ENCODE measurements at places on chromosomes 7 and 10.

GRCh38 chr10:60042262-60042661 is 135.9 kb upstream of the CCDC6 start:
- DNase-seq: no peak

DNA sequence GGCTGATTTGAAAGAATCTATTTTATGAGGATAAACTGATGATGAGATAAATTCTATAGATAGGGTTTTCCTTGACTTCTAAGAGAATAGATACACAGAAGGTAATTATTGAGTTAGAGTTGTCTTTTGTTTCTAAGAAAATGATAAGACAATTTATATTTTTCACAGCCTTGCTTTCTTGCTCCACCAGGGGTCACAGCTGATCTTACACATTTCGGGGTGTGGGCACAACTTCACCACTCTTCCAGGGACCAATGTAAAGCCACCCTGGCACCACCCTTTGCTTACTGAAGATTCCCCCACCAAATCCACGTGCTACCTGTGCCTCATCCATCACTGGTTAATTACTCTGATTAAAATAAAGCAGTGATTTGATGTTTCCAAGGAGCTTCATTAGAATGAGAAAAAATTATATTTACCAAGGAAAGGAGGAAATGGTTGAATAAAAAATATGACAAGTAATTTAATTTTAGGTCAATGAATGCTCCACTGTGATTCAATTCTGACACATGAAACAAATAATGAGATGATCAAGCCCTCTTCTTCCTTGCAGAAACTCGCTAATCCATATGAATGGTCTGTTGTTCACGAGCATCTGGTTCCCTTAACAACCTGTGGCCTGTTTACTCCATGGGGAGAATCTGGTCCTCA is 177.3 kb upstream of the TNS3 start:
- no peak for DNase-seq

- no peak for DNase-seq
Observed at GRCh38 chr7:132677918-132678317, 101.6 kb upstream of the PLXNA4 start.

DNA sequence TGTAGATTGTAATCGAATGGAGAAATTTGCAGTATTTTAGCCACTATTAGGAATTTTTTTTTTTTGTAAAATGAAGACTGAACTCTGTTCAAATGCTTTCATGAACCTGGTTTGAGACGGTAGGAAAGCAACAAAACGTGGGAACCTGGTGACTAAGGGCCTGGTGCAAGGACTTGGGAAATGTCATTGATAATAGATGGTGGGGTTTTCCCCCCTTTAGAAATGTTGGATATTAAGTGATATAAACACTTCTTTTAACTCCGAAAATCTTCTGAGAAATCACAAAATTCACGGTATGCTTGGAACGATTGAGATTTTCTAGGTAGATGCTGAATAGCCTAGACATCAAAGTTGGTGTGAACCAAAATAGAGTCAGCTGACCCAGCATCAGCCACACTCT is 6.4 kb downstream of the IFIT2 start:
- no peak for DNase-seq

DNA sequence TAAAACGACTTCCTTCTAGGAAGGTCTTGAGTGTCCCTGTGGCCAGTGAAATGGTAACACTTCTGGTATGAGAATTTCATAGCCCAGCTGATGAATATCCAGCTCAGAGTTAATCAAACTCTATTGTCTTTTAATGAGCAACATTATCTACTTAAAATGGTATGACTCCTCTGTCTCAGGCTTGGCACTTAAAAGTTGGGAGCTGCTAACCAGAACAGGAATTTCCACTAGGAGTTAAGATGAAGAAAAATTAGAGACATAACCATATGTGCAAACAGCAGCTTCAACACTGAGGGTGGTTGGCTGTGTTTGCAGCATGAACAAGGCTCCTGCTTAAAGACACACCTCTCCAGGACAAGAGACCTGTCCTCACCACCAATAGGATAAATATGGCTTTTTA is 46.8 kb downstream of the CH25H start:
- DNase-seq: no peak

DNA sequence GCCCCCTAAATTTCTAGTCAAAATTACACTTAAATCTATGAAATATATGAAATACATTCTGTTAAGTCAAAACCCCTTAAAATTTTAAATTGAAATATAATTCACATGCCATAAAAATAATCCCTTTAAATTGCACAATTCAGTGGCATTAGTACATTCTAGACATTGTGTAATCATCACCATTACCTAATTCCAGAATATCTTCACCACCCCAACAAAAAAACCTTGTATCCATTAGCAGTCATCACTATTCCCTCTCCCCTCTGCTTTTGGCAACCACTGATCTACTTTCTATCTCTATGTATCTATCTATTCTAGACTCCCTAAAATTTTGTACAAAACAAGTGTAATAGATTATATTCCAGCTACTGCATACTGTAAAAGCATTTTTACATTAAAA is 261.2 kb downstream of the GLI3 start:
- no peak for DNase-seq
